ENCODE measurements at places on chromosomes 3 and 15. TPM values are rescaled to one million over a fixed set of nuclear protein-coding genes. Genes with fewer than 3 reads are reported as not detected.

ETV5 gene
- 25.9 TPM for total RNA-seq

TICRR gene
- 6.0 TPM for total RNA-seq

TRIM42 gene
- not detected for total RNA-seq

THRB gene
- 0.39 TPM for total RNA-seq

ATP2B2 gene
- not detected for total RNA-seq

MCCC1 gene
- total RNA-seq = 17.3 TPM

KNL1 gene
- total RNA-seq = 30.9 TPM

CFAP92 gene
- total RNA-seq = 0.27 TPM

HTR3E gene
- not detected for total RNA-seq

CRABP1 gene
- total RNA-seq = not detected

LARP6 gene
- 32.3 TPM for total RNA-seq

WDR72 gene
- not detected for total RNA-seq

EIF4E3 gene
- 3.7 TPM for total RNA-seq

ZBED2 gene
- not detected for total RNA-seq

MOBP gene
- total RNA-seq = under 0.01 TPM

CAMP gene
- total RNA-seq = not detected

INO80 gene
- total RNA-seq = 35.4 TPM

SCAMP2 gene
- 77.7 TPM for total RNA-seq

PRTG gene
- total RNA-seq = 8.5 TPM

TIGIT gene
- total RNA-seq = not detected

IGSF11 gene
- total RNA-seq = not detected

CSPG4 gene
- under 0.01 TPM for total RNA-seq

C3orf49 gene
- total RNA-seq = not detected

GANC gene
- 20.2 TPM for total RNA-seq

EPM2AIP1 gene
- 10.7 TPM for total RNA-seq

BCL2A1 gene
- total RNA-seq = 0.13 TPM

SLC24A5 gene
- not detected for total RNA-seq

CGNL1 gene
- total RNA-seq = 2.5 TPM

VIPR1 gene
- total RNA-seq = not detected

Measured in mammary microvascular endothelial cell (primary cell).